ENCODE measurements at places on chromosomes 7 and 10.

DNA sequence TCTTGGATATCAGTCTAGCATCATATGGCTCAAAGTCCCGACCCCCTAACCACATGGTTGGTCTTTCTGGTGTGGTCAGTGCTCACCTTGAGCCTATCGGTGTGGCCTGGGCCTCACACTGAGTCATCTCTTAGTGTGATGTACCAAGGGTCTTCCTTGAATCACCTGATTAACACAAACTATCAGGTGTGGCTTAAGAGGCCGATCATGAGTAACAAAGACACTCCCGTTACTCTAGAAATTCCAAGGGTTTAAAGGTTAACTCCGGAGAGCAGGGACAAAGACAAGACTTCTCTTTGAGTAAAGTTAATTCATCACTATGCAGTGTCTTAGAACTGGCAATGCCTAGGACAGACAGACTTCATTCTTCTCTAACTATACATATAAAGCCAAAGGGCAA lies 52.3 kb upstream of the ARMC3 start:
- no peak for DNase-seq

- no peak for DNase-seq
These were observed 24.7 kb downstream of the GET4 start for GRCh38 chr7:901041-901387.

- DNase-seq = no peak
These were observed 35.0 kb downstream of the HDAC9 start for GRCh38 chr7:18530224-18531179.

- no peak for DNase-seq
These were observed 8.2 kb downstream of the CNNM1 start for GRCh38 chr10:99337311-99337811.

GRCh38 chr7:33722383-33723101 lies 182.8 kb upstream of the BMPER start:
- DNase-seq = peak; percentile 26

DNA sequence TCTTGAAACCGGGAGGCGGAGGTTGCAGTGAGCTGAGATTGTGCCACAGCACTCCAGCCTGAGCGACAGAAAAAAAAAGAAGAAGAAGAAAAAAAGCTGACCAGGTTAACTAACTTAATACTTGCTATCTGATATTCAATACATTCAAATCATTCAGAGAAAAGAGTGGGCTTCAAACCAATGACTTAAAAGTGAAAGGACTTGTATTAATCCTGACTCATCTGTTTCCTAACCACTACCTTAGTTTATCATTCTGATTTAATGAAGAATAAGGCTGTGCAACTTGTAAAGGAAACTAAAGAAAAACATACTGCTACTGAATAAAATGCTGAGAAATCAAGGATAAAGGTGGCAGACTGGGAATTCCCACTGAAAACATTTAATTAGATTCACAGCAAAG lies 128.4 kb downstream of the NRBF2 start:
- DNase-seq = no peak

DNA sequence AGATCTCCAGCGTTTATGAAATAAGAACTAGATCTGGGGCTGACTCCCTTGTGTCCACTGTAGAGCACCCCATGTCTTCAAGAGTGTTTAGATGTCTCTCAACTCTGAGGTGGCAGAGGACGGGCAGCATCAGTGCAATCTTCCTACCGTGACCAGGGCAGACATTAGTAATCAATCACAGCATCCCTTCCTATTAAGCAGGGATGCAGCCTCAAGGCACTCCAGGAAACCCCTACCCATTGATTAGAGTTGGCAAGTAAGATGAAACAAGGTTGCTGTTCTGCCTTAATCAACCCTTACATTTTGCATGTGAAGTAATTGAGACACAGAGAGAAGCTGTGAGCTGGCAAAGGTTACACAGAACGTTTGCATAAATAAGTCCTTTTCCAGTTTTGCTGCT lies 283.7 kb upstream of the ZMIZ1 start:
- DNase-seq = no peak

DNA sequence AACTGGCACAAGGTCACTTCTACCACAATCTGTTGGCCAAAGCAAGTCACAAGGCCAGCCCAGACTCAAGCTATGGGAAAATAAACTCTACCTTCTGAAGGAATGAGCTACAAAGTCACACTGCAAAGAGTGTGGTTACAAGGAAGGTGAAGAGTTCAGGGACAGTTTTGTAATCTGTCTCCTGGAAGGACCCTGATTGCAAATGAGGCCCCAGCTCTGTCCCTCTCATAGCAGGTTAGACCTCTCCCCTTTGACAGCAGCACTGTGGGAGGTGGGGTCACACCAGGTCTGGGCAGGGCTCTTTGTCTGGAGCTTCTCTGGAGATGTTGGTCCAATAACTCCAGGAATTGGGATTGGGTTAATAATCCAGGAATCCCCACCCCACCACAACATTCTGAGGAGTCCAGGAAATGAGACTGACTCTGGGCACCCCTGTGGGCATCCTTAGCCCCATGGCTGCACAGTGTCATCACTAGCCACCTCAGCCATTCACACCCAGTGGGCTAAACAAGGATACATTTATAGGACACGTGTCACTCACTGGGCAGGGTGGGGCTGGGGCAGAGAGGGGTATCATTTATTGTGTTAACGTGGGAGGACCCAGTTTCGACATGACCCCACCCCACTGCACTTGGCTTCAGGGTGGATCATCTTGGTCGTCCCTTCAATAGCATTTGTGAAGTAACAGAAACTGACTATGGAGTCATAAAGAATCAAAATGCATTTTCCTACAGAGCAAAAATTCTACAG lies 23.7 kb upstream of the C10orf105 start:
- DNase-seq = no peak

DNA sequence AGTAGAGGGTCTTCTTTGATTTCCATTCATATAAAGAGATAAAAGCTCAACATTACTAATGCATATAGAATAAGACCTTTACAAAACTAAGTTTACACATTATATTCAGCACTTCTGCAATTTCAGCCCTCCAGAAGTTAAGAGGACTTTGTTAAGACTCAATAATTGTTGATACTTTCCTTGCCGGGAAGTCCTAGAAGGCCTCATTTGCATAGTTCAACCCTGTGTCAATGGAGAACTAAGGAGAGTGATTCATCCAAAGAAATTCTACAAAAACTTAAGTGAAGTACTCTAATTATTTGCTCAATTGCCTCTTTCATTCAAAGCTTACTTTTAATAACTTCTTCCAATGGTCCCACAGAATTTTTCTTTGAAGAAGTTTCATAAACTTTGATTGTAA lies 1060.3 kb upstream of the CELF2 start:
- DNase-seq = peak; percentile 22

- peak; percentile 12 for DNase-seq
These were observed 66.3 kb downstream of the BEND7 start for GRCh38 chr10:13462551-13462950.

DNA sequence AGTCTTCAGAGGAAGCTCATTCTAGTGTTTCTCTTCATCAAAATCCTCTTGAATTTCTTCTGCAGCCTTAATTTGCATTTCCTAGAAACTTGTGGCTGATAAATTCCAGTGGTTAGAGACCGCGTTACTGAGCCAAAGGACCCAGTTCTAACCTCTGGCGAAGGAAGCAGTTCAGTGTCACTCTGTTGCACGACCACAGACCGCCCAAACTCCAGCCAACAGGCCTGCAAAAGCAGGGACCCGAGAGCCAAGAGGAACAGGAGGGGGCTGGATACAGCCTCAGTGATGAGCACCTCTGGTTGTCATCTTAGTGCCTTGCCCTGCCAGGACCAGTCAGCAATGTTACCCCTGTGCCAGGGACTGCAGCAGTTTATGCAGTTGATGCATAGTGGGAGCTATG lies 70.0 kb downstream of the AFAP1L2 start:
- peak; percentile 41 for DNase-seq

DNA sequence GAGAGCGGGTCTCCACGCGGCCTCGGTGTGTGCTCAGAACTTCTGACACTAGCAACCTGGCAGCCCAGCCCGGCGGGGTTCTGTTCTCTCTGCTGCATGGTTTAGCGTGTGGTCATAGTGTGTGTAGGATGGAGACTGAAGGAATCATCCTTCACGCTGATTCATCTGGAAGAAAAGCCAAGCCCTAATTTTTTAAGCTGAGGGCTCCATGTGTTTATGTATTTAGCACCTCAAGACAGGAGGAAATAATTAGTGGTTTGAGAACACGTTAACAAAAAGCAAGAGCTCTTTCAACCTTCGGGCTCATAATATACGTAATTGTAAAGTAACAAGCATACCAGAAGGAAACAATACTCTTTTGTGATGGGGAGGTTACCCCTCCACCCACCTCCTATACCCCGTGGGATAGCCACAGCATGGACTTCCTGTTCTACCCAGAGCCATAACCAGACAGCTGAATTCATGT lies 504.6 kb upstream of the MKI67 start:
- no peak for DNase-seq

- DNase-seq = peak; percentile 55
These were observed 820 bp downstream of the WAC start for GRCh38 chr10:28533571-28534304.

DNA sequence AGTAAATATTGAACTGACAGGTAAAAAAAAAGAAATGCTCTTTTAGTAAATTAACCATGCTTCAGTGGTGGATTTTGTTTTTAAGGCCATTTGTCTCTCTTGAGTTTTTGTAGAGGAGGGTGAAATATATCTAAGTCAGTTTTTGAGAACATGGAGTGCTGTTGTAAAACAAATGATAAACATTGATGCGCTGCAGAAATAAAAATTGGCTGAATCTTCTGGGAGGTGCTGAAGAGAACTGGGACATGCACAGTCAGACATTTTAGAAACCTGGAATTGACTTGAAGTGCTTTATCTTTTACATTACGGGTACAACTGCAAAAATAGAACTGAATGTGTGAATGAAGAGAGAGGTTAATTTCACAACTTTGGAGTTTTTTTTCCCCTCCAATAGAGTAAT lies 203.0 kb upstream of the HDAC9 start:
- no peak for DNase-seq

DNA sequence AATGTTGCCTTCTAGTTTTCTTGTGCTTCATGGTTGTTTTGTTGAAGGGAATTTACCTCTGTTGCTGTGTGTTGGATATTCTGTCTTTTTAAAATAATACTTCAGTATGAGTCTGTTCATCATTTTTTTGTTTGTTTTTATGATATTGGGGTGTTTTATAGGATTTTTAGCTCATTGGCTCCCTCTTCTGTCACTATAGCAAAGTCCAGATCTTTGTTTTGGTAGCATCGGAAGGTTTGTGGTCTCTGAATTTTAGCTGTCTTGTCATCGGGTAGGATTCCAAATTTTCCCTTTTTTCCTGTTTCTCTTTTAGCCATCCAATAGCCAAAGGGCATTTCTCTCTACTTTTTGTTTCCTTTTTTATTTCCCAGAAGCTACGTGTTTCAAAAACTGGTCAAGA lies 91.4 kb downstream of the EXOC4 start:
- DNase-seq = peak; percentile 44

DNA sequence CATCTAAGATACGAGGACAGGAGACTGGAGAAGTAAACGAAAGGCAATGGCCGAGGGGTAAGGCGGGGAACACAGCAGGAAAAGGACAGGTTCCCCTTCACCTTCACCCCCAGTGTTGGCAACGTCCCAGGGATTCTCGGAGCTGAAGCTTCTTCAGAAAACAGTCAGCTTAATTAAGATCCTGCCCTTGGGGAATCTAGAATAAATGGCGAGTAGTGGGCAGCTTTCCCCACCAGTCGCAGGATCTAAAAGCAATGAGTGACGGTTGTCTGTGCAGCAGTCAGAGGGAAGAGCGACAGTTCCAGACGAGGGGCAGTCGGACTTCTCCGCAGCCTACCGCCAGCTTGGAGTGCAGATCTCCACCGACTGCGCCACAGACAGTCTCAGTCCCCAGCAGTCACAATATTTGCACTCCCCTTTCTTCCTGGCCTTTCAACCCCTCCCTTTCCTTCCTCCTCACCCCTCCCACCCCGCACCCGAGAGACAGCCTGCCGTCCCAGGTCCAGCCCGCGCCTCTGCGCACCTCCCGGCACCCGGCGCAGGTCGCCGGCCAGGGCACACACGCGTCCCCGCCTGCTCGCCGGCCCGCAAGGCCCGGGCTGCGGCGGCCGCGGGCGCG lies 10.9 kb upstream of the SP8 start:
- no peak for DNase-seq

DNA sequence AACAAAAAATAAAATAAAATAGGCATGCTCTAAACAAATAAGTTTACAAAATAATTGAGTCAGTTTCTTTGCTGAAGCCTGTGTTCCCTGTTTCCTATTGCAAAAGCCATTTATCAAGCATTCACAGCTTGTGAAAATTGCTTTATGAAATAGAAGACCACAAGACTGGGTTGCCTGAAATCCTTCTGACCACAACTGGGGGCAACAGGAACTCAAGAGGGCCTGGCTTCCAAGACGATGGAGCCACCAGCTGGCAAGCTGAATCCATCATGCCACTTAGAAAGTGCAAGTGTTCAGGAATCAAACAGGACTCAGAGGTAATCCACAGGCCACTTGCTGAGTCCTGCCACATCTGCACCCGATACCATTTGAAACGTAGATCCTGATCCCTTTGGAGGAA lies 752 bp upstream of the ABCA13 start:
- no peak for DNase-seq

DNA sequence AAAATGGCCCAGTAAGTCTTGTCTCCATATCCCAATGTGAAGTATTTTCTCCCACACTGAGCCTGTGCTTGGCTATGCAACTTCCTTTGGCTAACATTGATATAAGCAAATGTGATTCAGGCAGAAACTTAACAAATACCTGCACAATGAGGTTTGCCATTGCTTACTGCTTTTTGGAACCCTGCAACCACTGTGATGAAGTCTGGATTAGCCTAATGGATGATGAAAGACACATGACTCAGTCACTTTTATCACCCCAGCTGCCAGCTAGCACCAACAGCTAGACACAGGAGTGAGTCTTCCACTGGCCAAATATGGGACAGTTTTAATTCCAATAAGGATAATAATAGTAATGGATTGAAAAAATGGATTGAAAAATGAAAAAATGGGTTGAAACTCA lies 854.5 kb downstream of the GRM8 start:
- no peak for DNase-seq

- DNase-seq = no peak
These were observed 4.6 kb downstream of the HABP2 start for GRCh38 chr10:113557424-113557862.

- DNase-seq = no peak
These were observed 22.5 kb downstream of the IL2RA start for GRCh38 chr10:6039711-6040110.

GRCh38 chr7:38385682-38386081 lies 112.2 kb upstream of the TARP start:
- no peak for DNase-seq

Data from AG08395 (cell line).